CD4-positive, alpha-beta T cell treated with Interleukin-6 for 4 hours (primary cell): ENCODE measurements at places on chromosomes 6 and 20.

- no peak for DNase-seq
These were observed 140.1 kb downstream of the KLHL32 start for GRCh38 chr6:97064578-97064977.

- peak; percentile 59 for DNase-seq
These were observed at the start of gene CTSZ for GRCh38 chr20:59006864-59007664. CTSZ (minus strand) TSS chr20:59007254; CDS start chr20:59007128, 126 bp downstream.

GRCh38 chr6:100808638-100809275, 72.4 kb downstream of the ASCC3 start:
- DNase-seq: no peak

DNA sequence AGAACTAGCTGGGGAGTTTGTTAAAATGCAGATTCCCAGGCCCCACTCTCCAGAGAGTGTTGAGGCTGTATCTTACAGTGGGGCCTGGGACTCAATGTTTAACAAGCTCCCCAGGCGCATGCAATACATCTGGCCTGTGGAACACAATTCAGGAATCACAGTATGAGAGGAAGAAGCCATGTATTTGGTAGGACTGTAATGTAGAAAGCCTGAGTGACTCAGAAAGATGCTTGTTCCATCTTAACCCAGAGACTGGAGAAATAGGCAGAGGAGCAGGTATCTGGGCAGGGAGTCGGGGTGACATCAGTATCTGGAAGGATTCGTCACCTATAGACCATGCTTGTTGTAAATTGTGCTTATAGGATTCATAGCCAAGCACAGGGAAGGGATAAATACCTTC, 90.5 kb downstream of the UNC5CL start:
- no peak for DNase-seq

DNA sequence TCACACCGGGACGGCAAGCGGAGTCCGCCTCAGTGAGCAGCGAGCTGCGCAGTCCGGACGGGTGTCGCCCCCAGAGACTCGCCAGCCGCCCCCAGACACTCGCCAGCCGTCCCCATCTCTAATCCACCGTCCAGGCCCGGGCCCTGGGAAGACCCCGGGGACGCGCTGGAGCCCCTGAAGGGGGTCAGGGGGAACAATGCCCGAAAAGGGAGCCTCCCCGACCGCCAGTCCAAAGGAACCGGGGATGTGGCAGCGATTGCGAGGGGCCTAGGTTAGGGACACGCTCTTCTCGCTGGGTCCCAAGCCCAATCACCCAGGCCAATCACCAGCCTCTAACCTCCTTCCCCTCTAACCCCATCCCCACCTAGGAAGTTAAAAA, 33.1 kb downstream of the TFAP2A start:
- no peak for DNase-seq

GRCh38 chr6:42147138-42147562, 4.7 kb upstream of the C6orf132 start:
- no peak for DNase-seq

GRCh38 chr6:159788276-159788675, 1.1 kb downstream of the TCP1 start:
- peak; percentile 21 for DNase-seq
